ENCODE measurements at places on chromosomes 3 and 15. TPM values are rescaled to one million over a fixed set of nuclear protein-coding genes. Genes with fewer than 3 reads are reported as not detected.

- peak; percentile 60 for DNase-seq
Measured at GRCh38 chr3:146543461-146544001, 876 bp downstream of the PLSCR1 start.

GRCh38 chr3:43004282-43004681 is 25.2 kb downstream of the GASK1A start:
- no peak for DNase-seq

DNA sequence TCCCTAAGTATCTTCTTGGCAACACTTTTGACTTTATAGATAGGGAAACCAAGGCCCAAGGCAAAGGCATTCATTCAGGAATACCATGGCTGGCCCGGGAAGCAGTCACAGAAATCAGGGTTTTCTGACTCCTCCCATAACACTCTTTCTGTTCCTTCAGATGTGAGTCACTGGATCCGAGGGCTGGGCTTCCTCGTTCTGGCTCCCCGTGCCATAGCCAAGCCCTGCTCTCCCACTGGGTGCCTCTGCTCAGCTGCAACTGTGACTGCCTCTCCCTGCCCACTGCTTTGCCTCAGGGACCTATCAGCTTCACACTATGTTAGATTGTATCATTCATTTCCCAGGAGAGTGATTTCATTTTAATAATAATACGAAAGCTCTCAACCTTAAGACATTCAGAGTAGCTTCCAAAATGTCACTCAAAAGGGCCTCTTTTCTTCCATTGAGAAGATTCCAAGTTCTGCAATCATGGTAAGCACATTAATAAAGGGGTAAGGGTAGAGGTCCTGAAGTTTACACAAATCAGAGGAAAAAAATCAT is 50.2 kb downstream of the GABRB3 start:
- no peak for DNase-seq

- no peak for DNase-seq
Measured at GRCh38 chr3:48776854-48777253, 59.8 kb upstream of the IP6K2 start.

GRCh38 chr3:47057212-47057671 is 77.8 kb downstream of the NBEAL2 start:
- no peak for DNase-seq

GRCh38 chr3:115040673-115041286 is 106.3 kb downstream of the ZBTB20 start:
- peak; percentile 6 for DNase-seq

GRCh38 chr15:23564821-23565394 is 566 bp upstream of the MKRN3 start:
- DNase-seq = no peak

DNA sequence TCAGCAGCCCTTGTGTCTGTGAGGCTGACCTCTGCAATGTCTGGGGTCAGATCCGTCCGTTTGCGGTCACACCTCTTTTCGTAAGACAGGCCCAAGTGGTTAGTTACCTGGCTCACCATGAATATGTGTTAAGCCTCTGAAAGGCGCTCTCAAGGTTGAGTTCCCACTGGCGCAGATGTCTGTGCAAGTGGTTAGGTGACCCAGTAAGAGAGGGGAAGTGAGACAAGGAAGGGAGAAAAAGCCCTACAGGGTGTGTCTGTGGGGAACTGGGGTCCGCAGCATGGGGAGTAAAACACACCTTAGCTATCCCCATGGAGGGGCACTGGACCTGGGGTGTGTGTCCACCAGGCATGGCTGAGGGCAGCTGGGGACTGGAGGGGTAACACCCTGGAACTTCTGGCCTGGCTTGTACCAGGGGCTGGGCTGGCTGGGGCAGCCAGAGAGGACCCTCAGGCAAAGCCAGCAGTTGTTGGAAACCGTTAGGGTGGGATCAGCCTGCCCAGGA is 391.6 kb upstream of the PROK2 start:
- no peak for DNase-seq

GRCh38 chr3:109337393-109337792 is at the start of gene DPPA4:
DPPA4 (minus strand) TSS chr3:109337546; CDS start chr3:109337517, 29 bp downstream.
- DNase-seq = no peak

GRCh38 chr3:194718079-194718478 is 32.4 kb downstream of the FAM43A start:
- DNase-seq = no peak

DNA sequence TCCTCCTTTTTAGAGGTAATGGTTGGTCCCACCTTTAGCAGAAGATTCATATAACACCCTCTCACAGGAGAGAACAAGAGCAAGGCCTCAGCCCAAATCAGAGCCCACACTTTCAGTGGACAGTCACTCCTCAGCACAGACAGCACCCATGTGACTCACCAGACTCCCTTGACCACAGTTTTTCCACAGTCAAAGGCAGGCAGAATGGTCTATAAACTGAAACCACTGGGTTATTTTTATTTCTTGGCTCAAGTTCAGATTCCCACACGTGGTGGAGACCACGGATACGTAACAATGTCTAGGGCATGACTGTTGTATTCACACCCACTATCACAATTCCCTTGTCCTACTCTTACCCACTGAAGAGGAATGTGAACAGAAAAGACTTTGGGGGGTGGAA is 237.8 kb upstream of the UBE2E1 start:
- peak; percentile 27 for DNase-seq

GRCh38 chr3:74281705-74282104 is 332.8 kb downstream of the CNTN3 start:
- DNase-seq = no peak

DNA sequence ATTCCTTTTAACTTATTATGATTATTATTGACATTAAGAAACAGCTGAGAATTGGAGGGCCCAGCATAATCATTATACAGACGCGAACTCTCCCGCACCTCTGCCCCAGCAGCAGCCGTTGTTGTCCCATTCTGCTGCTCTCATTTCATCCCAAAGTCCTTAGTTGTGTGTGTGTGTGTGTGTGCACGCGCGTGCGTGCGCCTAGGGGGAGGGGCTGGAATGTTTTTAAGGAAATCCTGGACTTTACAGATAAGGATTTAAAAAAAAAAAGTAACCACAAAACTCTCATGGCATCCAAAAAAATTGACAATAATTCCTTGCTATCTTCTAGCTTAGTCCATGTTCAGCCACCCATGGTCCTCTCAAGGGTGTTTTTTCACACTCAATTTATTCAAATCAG is 134.2 kb downstream of the WNT7A start:
- DNase-seq = no peak

- DNase-seq = no peak
Measured at GRCh38 chr3:148030975-148031374, 621.8 kb downstream of the ZIC1 start.

GRCh38 chr3:43692085-43692855 is 1.5 kb downstream of the ABHD5 start:
- DNase-seq = no peak

GRCh38 chr15:29337156-29337959 is 67.7 kb upstream of the NSMCE3 start:
- DNase-seq = no peak

DNA sequence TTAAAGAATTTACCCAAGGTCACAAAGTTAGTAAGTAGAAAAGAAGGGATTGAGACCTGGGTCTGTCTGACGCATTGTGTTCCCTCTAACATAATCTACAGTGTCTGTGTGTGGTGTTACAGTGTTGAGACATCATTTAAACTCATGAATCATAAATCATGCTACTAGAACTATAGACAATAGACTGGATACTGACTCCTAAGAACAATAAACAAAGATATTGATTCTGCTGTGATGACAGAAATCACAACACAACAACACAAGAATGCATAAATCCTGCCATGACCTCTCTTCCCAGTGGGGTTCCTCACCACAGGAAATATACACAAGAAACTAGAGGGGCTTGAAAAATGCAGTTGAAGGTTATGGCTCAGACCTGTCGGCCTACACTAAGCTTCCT is 44.3 kb downstream of the TRIM69 start:
- no peak for DNase-seq

GRCh38 chr3:38139652-38140051 is 1.2 kb downstream of the MYD88 start:
- DNase-seq = no peak

DNA sequence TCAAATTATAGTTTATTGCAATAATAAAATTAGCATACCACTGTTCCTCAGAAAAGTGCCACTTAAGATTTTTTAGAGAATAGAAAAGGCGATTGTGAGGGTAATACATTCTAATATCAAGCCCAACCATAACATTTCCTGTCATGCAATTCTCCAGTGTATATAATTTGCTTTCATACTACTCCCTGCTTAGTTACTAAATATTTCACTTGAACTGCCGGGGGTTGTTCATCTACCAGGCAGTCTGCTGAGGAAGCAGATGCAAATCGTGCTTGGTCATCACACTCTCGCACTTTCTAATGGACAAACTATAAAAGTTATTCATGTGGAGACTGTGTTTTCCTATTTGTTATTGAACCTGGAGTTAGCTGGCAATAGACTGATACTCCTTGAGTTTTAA is 645.6 kb upstream of the CBLB start:
- DNase-seq = no peak

Gene SPATA12
- not detected for total RNA-seq

Gene NTRK3
- total RNA-seq = 0.45 TPM

Gene CP
- 6.5 TPM for total RNA-seq

Gene C2CD4B
- 6.2 TPM for total RNA-seq

Gene SPINK8
- total RNA-seq = not detected

Gene SLC12A1
- not detected for total RNA-seq

Gene ZMAT3
- 10.1 TPM for total RNA-seq
